ENCODE measurements at places on chromosomes 1 and 21. TPM values are rescaled to one million over a fixed set of nuclear protein-coding genes. Genes with fewer than 3 reads are reported as not detected.

Gene CCDC181
- total RNA-seq: 0.56 TPM

Gene VASH2
- total RNA-seq: 2.2 TPM

Gene AMY1A
- total RNA-seq: not detected

Gene CRNN
- total RNA-seq: not detected

Gene UBR4
- total RNA-seq: 58.1 TPM

All from Right ventricle myocardium superior (tissue), 1 donor.